ENCODE measurements at places on chromosomes 12 and 14. TPM values are rescaled to one million over a fixed set of nuclear protein-coding genes. Genes with fewer than 3 reads are reported as not detected.

DNA sequence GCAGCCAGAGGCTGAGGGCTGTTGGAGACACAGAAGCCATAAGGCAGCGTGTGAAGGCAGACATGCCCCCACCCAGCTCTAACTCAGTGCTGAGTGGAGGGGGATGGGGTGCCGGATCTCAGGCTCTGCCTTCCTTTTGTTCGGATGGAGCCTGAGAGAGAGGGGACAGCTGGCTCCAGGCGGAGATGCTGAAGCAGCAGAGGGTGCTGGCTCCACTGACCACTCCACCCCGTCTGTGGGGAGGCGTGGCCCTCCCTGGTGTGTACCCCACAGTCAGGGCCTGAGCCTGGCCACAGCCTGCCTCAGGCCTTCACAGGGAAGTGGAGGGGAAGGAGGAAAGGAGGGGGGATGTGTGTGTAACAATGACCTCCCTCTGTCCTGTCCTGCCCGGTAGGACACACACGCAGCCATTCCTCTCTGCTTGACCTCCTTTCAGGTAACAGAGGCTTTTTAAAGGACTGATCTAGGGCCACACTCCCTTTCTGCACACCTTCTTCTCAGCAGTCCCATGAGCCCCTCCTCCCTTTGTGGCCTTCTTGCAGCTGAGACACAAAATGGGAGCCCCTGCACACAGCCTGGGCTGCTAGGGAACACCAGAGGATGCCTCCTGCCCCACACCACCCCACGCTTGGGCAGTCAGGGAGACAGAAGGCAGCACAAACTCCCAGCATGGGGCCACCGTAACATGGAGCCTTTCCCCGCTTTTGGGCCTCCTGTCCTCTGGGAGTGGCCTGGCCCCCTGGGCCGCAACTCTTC is 9.6 kb upstream of the ENDOU start:
- DNase-seq: no peak

- no peak for DNase-seq
Measured at GRCh38 chr12:90216020-90216552, 507.4 kb upstream of the ATP2B1 start.

GRCh38 chr12:62629413-62629812 is 162.8 kb downstream of the MON2 start:
- DNase-seq: no peak

GRCh38 chr14:65072256-65072655 is 30.1 kb downstream of the MAX start:
- DNase-seq: no peak

DNA sequence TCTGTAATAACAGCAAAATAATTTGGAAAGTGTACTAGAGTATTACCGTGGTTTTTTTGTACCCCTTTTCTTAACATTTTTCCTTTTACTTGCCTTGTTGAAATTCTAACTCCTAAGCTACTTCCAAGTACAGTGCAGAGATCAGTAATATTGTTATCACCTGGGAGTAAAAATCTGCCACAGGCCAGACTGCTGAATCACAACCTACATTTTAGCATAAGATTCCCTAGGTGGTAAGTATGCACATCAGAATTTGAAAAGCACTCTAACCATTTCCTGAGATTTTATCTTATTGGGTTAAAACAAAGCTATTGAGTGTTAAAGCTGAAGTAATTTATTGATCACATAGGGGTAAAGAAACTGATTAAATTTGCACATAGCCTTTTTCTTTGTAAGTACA is 55.2 kb upstream of the KCNH3 start:
- DNase-seq: no peak

DNA sequence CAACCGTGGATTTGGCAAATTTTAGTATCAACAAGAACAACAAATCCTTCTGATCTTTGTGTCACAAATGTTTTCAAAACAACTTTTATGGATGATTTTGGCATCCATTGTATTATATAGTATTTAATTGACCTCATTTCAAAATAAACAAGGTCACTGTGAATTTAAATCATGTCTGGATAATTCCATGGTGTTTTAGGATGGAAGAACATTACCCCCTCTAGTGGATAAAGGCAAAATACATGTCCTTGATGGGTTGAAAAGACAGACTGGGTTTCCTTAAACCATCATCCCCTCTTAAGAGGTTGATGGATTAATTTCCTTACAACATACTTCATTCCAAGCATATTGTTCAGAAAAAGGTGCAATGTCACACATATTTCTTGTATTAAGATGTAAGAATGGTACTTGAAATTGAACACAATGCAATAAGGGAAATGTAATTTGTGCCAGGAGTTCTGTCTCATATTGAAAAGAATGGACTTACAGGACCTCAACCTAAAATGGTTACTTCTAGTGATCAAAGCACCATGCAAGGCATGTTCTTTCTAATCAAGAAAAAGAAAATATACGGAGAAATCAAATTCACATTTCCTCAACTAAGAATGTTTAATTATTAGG is 352.0 kb downstream of the BCAT1 start:
- DNase-seq: no peak

GRCh38 chr12:131220331-131220685 is 266.6 kb downstream of the ADGRD1 start:
- DNase-seq: no peak

GRCh38 chr14:78153064-78153341 is 17.2 kb upstream of the NRXN3 start:
- no peak for DNase-seq

DNA sequence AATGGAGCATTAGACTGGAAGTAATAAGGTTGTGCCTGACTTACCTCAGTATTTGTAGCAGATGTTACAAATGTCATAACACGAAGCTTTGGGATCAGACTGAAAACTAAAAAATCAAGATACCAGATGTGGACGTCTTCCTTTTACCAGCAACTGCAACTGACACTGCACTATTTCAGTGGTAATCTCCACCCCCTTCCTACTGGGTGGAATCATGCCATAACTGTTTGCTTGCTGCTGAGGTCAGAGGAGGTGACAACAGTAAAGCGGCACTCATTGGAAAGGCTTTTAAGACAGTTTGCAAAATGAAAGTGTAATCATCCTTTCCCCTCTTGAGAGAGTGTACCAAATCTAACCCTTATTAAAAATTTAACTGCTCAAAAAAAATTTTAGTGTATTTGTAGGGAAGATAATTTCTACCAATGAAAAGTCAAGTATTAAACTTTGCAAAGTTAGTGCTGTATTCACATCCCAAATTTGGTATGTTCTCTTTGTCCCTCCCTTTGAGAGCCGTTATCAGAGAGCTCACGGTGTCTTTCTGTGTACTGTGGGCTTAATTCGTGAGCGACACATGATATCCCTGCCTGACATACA is 420.7 kb downstream of the NPAS3 start:
- DNase-seq: no peak

GRCh38 chr12:48074266-48074665 is 31.6 kb downstream of the SENP1 start:
- no peak for DNase-seq

DNA sequence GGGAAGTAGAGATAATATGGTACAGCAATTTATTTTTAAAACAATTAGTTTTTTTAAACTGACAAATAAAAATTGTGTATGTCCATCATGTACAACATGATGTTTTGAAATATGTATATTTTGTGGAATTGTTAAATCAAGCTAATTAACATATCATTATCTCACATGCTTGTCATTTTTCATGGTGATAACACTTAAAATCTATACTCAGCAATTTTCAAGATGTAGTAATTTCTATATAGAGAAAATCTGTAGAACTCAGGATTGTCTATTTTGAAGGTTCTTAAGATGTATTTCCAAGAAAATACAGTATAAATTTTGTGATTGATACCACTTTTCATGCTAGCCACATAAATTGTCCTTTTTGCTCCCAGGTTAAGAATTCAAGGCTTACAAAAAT is 247.1 kb downstream of the FBXL14 start:
- no peak for DNase-seq

- no peak for DNase-seq
Measured at GRCh38 chr12:4685317-4685716, 34.9 kb upstream of the GALNT8 start.

Gene AGAP2
- 5.7 TPM for total RNA-seq

Gene TBC1D30
- total RNA-seq: 11.5 TPM

Gene NXPH4
- total RNA-seq: not detected

Gene MYO1A
- 2.9 TPM for total RNA-seq

Gene INHBC
- not detected for total RNA-seq

Gene GALNT16
- total RNA-seq: 3.5 TPM

Gene SP1
- total RNA-seq: 91.1 TPM

Gene SPTB
- total RNA-seq: 2.5 TPM

Gene MYF5
- total RNA-seq: not detected

Gene TPPP2
- not detected for total RNA-seq

Measured in lower lobe of right lung (tissue), 2 donors.